Suprapubic skin (tissue), 4 donors: ENCODE measurements at places on chromosomes 1 and 21. TPM values are rescaled to one million over a fixed set of nuclear protein-coding genes. Genes with fewer than 3 reads are reported as not detected.

Gene FAM163A
- total RNA-seq: not detected

DNA sequence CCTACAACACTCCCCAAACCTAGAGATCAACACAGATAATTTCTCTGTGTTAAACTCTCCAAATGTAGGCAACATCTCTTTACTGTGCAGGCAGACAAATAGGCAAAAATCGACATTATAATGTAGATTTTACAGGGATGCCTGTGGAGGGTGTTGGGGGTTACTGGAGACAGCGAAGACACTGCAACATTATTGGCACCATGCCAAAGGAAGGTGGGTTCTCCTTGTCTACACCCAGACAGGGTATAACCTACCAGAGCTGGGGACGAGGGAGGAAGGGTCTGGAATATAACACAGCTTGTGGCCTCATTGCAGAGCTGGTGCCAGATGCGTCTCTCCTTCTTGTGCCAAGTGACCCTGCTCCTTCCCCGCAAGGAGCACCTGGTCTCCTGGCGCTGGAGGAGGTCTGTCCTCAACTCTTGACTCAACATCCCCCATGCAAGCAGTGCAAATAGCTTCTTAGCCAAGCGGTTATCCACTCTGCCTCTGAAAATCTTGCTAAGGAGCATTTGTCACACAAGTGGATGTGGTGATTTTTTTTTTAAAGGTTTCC is 404.0 kb downstream of the PRDM2 start:
- DNase-seq: no peak

DNA sequence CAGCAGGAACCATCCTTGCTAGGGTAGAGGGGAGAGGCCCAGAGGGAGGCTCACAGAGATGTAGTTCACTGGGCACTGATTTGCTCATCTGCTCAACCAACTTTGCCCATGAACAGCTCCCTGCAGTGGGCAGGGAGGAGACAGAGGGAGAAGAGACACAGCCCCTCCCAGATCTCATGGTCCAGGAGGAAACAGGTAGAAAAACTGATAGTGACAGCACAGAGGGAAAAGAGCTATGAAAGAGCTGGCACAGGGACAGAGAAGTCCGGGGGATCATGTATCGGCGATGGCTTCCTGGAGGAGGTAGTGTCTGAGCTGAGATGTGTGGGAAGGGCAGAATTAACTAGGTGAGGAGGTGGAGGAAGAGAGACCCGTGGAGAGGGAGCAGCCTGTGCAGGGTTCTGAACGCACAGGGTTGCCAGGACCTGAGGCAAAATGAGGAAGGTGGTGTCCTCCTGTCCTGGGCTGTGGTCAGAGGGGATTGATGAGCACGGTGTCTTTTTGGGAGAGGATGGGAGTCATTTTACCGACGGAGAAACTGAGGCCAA is 85.9 kb downstream of the PTPRU start:
- no peak for DNase-seq

DNA sequence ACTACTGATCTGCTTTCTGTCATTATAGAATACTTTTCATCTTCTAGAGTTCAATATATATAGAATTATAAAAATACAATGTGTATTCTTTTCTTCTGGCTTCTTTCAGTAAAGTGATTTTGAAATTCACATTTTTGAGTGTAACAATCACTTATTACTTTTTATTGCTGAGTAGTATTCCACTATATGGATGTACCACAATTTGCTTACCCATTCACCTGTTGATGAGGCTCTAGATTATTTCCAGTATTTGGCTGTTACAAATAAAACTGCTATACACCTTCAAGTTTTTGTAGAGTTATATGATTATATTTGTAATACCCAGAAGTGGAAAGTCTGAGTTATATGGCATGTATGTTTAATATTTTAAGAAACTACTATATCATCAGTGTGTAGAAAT is 159.4 kb downstream of the RWDD3 start:
- no peak for DNase-seq

DNA sequence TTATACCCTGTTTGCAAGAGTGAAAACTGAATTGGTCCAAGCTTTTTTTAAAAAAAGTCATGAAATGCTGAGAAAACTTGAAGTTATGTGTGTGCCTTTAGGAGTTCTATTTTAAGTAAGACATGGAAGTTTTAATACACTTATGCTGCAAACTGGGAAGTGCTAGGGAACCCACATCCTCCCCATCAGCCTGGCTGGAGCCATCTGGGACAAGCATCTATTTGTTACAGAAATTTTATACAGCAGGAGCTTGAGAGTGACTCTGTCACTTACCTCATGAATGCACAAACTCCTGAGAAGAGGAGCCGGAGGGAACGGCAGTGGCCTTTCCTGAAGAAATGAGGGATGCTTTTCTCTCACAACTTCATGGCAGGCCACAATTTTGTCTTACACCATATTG is 78.2 kb upstream of the SLC44A3 start:
- DNase-seq: no peak

- no peak for DNase-seq
Observed at GRCh38 chr1:73452522-73452921, 745.5 kb downstream of the LRRIQ3 start.

- DNase-seq: no peak
Observed at GRCh38 chr1:78843546-78843945, 163.0 kb downstream of the ADGRL4 start.

GRCh38 chr1:153728305-153729066 is 636 bp downstream of the INTS3 start:
- DNase-seq: peak; percentile 74

GRCh38 chr1:185367218-185367617 is 50.2 kb upstream of the IVNS1ABP start:
- DNase-seq: no peak

DNA sequence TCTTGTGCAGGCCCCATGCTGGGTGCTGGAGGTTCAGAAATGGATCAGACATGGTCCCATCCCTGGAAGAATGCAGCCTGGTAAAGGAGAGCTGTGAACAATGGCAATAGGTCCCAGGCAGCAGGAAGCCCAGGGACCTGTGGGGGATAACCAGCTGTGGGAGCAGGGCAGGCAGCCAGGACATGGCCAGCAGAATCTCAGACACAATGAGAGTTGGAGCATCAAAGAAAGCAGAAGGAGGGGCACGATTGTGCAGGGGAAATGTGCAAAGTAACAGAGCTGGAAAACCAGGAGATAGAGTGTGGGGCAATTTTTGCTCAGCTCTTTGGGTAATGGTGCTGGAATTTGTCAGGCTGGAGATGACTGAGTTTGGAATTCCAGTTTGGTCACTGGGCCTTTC is 44.3 kb downstream of the C8B start:
- no peak for DNase-seq

DNA sequence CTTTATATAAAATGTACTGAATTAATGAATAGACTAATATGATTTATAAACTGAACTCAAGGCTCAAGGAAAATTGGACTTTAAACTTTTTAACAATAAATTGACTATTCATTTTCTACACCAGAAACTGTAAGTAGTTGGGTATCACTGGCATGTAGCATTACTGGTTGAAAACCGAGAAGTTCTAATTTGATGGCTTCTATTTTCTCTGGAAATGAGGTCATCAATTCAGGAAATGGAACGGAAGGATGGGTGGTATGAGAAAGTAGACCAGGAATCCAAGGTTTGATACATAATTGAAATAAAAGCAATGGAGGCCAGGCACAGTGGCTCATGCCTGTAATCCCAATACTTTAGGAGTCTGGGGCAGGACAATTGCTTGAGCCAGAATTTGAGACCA is 50.4 kb downstream of the RERE start:
- DNase-seq: no peak

DNA sequence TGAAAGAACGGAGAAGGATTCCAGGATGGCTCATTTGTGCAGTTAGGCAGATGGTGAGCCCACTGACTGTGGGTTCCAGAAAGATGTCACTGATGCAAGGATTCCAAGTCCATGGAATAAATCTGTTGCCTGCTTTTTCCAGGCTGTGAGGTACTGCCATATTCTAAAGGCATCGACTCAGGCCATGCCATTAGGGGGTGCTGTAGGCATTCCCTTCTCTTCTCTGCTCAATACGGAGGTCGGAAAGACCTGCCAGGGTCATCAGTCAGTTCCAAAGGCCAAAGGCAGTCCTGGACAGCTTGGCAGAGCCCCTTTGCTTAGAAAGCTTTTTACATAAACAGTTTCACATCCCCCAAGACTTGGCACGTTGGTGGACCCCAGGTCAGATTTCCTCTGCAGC is 31.7 kb upstream of the TMEM125 start:
- no peak for DNase-seq

DNA sequence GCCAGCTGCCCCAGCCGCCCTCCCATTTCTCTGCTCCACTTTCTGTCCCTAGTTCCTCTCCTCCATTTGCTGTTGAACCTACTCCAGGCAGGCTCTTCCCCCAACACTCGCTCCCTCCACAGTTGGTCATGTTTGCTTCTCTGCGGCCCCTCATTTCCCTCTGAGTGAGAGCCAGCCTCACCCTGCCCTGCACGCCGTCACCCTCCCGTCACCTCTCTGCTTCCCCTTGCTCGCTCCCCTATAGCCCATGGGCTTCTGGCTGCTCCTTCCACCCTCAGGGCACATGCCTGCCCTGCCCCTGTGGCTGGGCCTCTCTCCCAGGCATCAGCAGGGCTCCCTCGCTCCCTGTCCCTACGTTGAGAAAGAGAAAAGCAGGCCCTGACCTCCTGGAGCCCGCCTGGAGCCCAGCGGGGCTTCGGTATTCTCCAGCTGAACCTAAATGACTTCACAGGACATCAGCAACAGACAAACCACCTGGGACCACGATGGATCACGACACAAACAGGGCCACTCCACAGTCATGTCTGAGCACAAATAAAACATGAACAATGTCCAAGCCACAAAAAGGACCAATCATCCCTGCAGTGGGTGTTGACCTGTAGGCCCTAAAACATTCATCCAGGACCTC is 13.3 kb upstream of the THEMIS2 start:
- peak; percentile 64 for DNase-seq

- DNase-seq: no peak
Observed at GRCh38 chr1:36585569-36586548, 103.1 kb upstream of the CSF3R start.

- DNase-seq: no peak
Observed at GRCh38 chr1:63223426-63223825, 98.9 kb upstream of the FOXD3 start.

GRCh38 chr1:15509586-15509985 is 14.4 kb downstream of the CASP9 start:
- DNase-seq: peak; percentile 17

GRCh38 chr1:6171548-6172124 is 8.5 kb downstream of the CHD5 start:
- no peak for DNase-seq

DNA sequence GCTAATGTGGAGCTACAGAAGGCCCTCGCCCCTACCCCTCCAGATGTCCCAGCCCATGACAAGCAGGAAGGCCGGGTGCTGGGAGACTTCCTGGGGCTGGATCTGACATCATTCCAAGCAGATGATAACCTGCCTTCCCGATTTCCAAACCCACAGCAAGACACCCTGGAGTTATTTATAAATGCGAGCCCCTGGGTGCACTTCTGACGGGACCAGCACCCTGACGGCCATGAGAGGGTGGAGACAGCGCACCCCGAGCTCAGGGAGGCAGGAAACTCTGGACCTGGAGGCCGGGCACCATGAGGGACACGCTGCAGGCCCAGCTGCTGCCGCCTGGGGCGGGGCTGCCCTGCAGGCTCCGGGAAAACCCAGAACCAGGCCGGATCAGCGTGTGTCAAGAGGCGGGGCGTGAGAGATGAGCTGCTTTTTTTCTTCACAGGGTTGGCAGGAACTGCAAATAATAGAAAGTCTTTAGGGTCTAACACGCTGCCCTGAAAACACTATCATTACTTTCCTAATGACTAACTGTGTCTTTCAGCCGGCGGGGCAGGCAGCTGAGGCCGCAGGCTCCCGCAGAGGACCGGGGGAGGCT is 2.5 kb upstream of the PCBP3 start:
- no peak for DNase-seq

DNA sequence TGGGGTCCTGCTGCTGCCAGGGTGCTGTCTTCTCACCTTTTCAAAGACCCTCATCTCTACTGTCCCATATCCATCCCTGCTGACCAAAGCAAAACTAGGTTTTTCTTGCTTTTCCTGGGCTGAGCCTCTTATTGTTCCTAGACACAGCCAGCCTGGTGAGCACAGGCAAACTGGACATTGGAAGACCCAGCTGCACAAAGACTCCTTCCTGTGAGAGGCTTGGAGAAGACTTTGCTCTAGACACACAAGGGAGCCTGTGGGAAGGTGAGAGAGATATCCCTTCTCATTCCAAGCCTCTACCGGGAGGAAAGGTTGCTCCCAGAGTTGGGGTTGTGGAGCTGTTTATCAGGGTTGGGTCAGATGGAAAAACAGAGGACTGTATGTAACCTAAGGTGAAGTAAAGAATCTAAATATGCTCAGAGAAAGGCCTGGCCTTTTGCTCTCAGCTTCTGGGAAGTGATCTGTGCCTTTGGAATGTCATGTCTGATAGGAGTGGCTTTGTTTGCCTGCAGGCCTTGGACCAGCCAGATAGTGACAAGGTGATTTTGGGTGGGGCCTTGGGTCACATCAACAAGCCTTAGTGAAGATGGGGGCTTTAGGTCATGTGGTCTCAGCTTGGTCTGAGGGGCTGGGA is 87.6 kb upstream of the RUNX1 start:
- DNase-seq: no peak

GRCh38 chr1:47732489-47732888 is 264.7 kb downstream of the TRABD2B start:
- DNase-seq: no peak

DNA sequence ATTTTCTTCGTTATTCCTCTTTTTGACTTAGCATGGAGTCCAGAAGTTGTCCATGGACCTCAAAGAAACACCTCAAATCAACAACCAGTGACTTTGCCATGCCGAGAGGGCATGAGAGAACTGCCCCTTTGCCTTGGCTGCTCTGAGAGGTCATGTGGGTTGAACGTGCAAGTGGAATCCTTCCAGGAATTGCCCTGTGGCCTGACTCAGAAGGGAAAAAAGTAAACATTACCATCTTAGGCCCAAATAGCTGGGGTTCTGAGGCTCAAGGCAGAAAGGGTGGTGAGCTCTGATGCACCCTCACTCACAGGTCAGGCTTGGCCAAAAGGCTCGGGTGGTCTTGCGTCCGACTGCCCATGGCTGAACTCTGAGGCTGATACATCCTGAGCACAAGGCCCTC is 15.1 kb downstream of the STUM start:
- DNase-seq: no peak

- no peak for DNase-seq
Observed at GRCh38 chr1:7519181-7519860, 251.8 kb upstream of the VAMP3 start.
